ENCODE measurements at places on chromosomes 12 and 14. TPM values are rescaled to one million over a fixed set of nuclear protein-coding genes. Genes with fewer than 3 reads are reported as not detected.

DNA sequence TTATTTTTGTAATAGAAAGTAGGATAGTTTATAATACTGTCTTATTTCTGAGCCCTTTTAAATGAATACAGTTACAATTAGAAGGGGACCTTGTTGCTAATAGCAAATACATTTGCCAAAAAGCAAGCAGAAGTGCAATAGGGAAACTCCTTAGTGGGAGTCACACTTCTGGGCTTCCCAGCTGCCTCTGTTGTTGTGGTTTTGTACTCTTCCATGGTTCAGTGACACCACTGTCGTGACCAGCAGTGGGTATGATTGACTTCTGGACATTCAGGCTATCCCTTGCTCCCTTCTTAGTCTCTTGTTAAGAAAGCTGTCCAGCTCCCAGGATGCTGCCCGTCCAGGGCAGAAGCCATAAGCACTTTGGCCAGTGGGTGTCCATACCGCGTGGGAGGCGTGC, 22.6 kb downstream of the TCTN1 start:
- no peak overlapping the region for H3K4me3 ChIP-seq
- H3K36me3 ChIP-seq = no peaks in the 10 kb centered on the region
- no peaks in the 10 kb centered on the region for H3K27me3 ChIP-seq
- H3K27ac ChIP-seq = no peak overlapping the region
- H3K4me1 ChIP-seq = no peaks in the 10 kb centered on the region
- no peak for DNase-seq

GRCh38 chr12:79686171-79686570, 4.6 kb downstream of the PAWR start:
- no peaks in the 10 kb centered on the region for H3K36me3 ChIP-seq
- no peaks in the 10 kb centered on the region for H3K27me3 ChIP-seq
- H3K4me1 ChIP-seq = peaks cover 52% of the 10 kb centered on the region
- H3K4me3 ChIP-seq = no peak overlapping the region
- no peak for DNase-seq

- no peak overlapping the region for H3K4me3 ChIP-seq
- H3K27ac ChIP-seq = no peak overlapping the region
- no peak for DNase-seq
- H3K36me3 ChIP-seq = no peaks in the 10 kb centered on the region
- H3K27me3 ChIP-seq = no peaks in the 10 kb centered on the region
Measured at GRCh38 chr12:111283521-111283920, 85.4 kb downstream of the PHETA1 start.

- no peaks in the 10 kb centered on the region for H3K36me3 ChIP-seq
- H3K27ac ChIP-seq = no peak overlapping the region
- no peak overlapping the region for H3K4me3 ChIP-seq
- DNase-seq = no peak
Measured at GRCh38 chr14:65774041-65774440, 361.5 kb downstream of the FUT8 start.

GRCh38 chr12:623172-623864, 39.9 kb downstream of the NINJ2 start:
- no peak overlapping the region for H3K27ac ChIP-seq
- no peaks in the 10 kb centered on the region for H3K36me3 ChIP-seq
- H3K4me1 ChIP-seq = 0 out of 2 replicates have a peak, but pooled peaks cover under 1% of the 10 kb centered on the region

- no peak for DNase-seq
- H3K27me3 ChIP-seq = no peaks in the 10 kb centered on the region
- no peak overlapping the region for H3K27ac ChIP-seq
- H3K4me3 ChIP-seq = no peak overlapping the region
- H3K4me1 ChIP-seq = no peaks in the 10 kb centered on the region
Measured at GRCh38 chr12:109512608-109513007, 35.2 kb downstream of the UBE3B start.

DNA sequence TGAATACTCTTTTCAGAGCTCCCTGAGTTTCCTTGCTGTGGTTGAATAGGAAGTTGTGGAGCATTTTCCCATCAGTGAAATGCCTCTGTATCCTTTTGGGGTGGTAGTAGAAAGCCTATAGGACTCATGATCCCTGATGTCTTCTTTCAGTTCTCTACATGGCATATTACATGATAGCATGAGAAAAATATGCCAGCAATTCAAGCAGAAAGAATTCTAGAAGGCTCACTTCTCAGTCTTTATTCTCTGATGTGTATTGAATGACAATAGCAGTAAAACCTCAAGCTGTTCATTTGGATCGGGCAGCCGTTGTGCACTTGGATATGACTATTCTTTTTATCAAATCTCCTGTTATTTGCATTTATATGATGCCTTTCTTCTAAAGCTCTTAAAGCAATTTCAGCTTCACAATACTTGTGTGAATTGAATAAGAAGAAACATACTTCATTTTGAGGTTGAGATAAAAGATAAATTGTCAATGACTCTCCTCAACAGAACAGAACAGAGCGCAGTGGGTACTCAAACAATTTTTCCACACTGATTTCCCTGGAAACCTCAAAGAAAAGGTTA, 251.5 kb upstream of the FBXO33 start:
- H3K36me3 ChIP-seq = no peaks in the 10 kb centered on the region
- no peaks in the 10 kb centered on the region for H3K27me3 ChIP-seq
- no peak overlapping the region for H3K27ac ChIP-seq
- H3K4me3 ChIP-seq = no peak overlapping the region
- no peak for DNase-seq

Gene TMCC3
- total RNA-seq = 4.5 TPM

DNA sequence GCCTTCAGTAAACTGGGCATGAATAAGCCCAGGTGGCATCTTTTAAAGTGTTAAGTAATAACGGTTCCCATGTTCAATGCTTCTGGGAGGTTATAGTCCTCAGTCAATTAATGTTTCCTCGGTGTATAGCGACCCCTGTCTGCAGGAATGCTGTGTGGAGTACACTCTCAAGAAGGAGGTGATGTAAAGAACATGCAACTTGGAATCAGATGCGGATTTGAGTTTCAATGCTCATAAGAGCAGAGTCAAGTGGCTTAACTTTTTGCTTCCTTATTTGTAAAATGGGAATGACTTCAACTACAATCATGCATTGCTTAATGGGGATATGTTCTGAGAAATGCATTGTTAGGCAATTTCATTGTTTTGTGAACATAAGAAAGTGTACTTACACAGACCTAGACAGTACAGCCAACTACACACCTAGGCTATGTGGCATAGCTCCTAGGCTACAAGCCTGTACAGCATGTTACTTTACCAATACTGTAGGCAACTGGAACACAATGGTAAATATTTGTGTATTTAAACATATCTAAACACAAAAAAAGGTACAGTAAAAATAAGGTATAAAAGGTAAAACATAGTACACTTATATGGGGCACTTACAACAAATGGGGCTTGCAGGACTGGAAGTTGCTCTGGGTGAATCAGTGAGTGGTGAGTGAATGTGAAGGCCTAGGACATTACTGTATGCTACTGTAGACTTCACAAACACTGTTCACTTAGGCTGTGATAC, 6.7 kb upstream of the MRPS35 start:
- peak; percentile 87 for DNase-seq
- H3K27me3 ChIP-seq = no peaks in the 10 kb centered on the region
- H3K36me3 ChIP-seq = no peaks in the 10 kb centered on the region
- no peak overlapping the region for H3K4me3 ChIP-seq

DNA sequence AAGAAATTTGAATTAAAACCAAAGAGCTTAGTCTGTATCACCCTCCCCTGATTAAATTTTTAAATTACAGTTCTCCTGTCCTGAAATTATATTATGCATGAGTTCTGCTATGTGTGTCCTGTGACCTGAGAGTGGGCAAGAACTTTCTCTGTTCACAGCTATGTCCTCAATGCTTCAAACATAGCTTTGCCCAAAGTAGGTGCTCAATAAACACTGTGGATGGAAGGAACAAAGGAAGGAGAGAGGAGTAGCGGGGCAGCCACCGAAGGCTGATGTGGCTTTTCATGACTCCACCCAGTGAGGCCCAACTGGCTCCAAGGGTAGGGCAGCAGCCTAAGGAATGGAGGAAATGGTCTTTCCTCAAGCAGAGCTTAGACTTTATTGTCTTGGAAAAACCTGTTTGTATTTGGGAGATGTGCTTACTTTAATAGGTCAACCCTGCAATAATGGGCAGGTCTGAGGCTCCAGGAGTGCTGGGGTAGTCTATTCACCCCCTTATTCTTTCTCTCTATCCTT, 7.6 kb upstream of the MARK3 start:
- no peaks in the 10 kb centered on the region for H3K36me3 ChIP-seq
- no peaks in the 10 kb centered on the region for H3K27me3 ChIP-seq
- peaks cover 6% of the 10 kb centered on the region for H3K4me1 ChIP-seq
- DNase-seq = no peak
- no peak overlapping the region for H3K27ac ChIP-seq
- no peak overlapping the region for H3K4me3 ChIP-seq

- no peak overlapping the region for H3K27ac ChIP-seq
Measured at GRCh38 chr12:1332327-1332726, 262.1 kb downstream of the FBXL14 start.

Gene GPR137C
- 0.89 TPM for total RNA-seq

GRCh38 chr12:92879698-92880322, 49.3 kb downstream of the EEA1 start:
- no peaks in the 10 kb centered on the region for H3K36me3 ChIP-seq
- no peak overlapping the region for H3K27ac ChIP-seq
- no peaks in the 10 kb centered on the region for H3K27me3 ChIP-seq
- no peak for DNase-seq
- H3K4me1 ChIP-seq = peaks cover 5% of the 10 kb centered on the region

All from HCT116 (cell line).